Psoas muscle (tissue), 8 donors: ENCODE measurements at places on chromosomes 5 and 9.
A peak's percentile ranks its signal among the peaks of the same experiment; 100 is the strongest.

GRCh38 chr9:78539904-78540303 lies 243.0 kb downstream of the PSAT1 start:
- DNase-seq = peak; percentile 85

- no peak for DNase-seq
Measured at GRCh38 chr9:32828861-32829260, 45.5 kb downstream of the TMEM215 start.

DNA sequence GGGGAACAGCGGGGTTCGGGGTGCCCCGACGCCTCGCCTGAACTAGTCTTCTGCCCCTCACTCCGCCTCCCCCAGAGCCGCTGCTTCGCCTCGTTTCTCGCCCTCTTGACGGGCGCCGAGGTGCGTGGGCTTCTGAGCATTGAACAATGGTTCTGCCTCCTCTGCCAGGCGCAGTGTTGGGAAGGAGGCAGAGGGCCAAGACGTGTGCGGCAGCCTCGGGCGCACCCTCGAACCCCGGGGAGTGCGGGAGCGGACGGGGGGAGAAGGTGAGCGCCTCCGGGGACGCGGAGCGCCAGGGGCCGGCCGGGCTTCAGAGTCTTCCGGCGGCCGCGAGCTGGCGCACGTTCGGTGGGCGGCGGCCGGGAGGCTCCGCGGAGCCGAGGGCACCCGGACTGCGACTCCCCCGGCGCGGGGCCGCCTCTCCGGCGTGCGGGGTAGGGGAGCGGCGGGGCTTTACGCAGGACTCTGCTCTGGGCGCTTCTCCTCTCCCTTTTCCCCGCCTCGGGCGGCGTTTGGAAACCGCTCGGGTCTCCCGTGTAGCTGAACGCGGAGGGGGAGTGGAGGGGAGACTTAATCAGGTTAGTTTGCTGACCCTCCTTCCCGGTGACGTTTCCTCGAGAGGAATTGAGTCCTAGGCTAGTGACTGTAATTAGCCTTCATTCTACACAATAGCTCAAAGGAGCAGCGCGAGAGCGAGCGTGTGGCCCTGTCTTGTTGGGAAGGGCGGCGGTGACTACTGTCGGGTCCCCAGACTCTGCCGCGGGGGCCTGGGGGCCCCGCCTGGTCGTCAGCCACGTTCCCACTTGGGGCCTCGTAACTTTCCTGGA lies 1.1 kb downstream of the VLDLR start:
- DNase-seq = peak; percentile 38

DNA sequence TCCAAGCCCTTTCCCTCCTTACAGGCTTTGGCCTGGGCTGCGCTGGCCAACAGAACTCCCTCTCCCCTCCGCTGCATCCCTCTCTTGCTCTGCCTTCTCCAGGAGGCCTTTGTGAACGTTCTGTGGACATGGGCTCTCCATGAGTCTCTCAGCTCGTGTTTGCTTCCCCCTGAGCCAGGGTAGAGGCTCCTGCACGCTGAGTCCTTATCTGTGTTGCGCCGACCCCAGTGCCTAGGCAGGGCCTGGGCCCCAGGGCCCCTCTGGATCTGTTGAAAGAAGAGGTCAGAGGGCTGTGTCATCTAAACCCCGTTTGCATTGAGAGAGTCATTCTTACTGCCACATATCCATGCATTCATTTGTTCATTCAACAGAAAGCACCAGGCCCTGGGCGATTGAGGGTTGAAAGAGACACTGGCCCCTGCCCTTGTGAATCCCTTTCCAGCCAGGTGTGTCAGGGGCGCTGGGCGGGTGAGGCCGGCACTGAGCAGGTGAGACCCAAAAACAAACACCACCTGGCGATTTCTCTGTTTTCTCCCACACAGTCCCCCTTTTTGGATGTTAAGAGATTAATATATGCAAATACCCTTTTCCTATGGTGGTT lies 111.2 kb upstream of the IER5L start:
- DNase-seq = no peak

GRCh38 chr5:106094204-106094607 lies 1576.5 kb downstream of the EFNA5 start:
- DNase-seq = no peak

DNA sequence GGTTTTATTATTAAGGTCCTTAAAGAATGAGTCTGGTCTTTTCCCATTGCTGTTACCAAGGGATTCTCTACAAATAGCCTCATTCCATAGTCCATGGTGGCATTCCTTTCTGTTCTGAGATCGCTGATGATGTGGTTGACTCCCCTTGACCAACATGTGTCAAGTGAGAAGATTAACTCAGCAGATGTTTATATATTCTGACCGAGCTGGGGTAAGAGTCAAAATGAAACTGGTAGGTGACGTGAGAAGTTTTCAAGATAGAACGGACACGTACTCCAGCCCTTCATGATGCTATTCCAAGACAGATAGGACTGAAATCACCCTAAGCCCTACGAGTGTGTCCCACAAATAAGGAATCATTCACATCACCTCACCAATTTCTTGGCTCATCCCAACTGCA lies 155.5 kb upstream of the WWC1 start:
- no peak for DNase-seq

DNA sequence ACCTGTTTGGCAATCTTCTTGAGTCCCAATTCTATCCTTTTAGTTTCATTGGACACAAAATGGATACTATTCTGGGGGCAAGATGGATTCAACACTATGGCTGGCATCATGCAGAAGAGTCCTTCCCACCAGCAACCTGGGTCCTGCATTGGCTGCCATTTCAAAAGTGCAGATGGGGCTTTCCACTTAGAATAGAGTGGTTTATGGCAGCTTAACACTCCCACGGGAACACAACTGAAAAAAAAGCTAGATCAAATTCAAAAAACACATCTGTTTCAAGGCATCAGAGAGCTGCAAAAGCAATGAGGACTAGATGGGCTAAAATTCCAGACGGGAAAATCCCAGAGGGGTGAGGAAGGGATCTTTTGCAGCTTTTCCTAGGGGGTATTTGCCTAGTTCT lies 11.2 kb upstream of the HMHB1 start:
- no peak for DNase-seq

DNA sequence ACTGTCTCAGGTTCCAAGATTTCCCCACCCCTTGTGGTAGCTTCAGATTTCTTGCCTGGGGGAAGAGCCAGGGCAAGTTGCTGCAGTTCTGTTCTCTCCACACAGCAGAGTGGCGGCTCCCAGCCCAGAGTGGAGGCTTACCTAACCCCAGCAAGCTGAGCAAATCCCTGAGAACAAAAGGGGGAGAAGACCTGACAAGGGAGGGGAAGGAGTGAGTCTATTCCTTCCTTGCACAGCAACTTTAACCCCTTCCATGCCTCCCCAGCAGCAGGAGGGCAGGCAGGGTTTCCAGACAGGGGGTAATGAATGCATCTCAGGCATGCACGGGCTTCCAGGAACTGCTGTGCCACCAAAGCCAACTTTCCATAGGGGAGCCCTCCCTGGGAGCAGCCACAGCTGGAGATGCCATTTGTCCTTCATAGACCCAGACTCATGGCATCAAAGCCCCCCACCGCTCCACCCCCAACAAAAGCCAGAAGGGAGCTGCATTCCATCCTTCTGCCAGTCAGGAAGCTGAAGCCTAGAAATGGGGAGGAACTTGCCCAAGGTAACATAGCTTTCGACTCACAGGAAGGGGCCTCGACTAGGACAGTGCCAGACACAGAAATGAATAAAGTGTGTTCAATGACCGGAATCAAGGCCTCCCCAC lies 28.8 kb upstream of the FAT2 start:
- no peak for DNase-seq

- no peak for DNase-seq
Measured at GRCh38 chr5:73862796-73863195, 236.8 kb downstream of the ARHGEF28 start.

- DNase-seq = no peak
Measured at GRCh38 chr5:58114324-58114723, 345.6 kb downstream of the PLK2 start.

- no peak for DNase-seq
Measured at GRCh38 chr5:150522504-150523414, 14.8 kb downstream of the NDST1 start.

DNA sequence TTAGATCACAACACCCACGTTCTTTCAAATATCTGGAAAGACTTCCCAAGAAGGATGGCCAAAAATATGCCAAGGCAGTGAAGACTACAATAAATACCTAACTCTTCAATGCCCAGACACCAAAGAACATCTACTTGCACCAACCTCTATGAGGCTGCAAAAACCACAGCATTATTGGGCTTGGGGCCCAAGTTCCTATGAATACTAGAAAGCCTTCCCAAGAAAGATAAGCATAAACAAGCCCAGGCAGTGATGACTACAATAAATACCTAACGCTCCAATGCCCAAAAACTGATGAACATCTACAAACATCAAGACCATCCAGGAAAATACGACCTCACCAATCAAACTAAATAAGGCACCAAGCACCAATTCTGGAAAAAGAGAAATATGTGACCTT lies 41.3 kb downstream of the AP3B1 start:
- DNase-seq = no peak

DNA sequence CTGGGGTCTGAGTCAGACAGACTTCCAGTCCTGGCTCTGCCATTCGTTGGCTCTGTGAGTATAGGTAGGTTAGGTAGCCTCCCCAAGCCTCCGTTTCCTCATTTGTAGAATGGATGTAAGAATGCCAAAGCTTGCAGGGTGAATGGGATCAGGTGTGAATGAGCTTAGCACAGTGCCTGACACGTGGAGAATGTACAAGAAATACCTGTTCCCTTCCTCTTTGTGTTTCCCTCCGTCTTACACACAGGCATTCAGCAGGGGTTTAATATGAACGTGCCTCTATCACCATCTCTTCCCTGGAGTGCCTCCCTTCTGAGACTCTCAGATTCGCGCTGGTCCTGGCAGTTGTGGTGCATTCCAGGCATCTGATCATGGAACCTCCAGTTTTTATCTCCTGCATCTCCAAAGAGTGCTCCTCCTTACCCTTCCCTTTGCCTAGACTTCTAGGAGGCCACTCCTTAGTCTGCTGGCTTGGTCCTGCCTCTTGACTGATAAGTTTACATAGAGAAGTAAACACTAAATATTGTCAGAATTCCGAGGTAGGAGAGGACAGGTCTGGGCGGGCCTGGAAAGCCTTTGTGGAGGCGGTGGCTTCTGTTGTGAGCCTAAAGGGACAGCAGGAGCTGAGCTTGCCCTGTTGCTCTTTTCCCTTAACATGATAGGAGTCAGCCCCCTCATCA lies 199.4 kb downstream of the AOPEP start:
- DNase-seq = no peak

GRCh38 chr5:127871503-127872153 lies 168.4 kb downstream of the CCDC192 start:
- DNase-seq = no peak

DNA sequence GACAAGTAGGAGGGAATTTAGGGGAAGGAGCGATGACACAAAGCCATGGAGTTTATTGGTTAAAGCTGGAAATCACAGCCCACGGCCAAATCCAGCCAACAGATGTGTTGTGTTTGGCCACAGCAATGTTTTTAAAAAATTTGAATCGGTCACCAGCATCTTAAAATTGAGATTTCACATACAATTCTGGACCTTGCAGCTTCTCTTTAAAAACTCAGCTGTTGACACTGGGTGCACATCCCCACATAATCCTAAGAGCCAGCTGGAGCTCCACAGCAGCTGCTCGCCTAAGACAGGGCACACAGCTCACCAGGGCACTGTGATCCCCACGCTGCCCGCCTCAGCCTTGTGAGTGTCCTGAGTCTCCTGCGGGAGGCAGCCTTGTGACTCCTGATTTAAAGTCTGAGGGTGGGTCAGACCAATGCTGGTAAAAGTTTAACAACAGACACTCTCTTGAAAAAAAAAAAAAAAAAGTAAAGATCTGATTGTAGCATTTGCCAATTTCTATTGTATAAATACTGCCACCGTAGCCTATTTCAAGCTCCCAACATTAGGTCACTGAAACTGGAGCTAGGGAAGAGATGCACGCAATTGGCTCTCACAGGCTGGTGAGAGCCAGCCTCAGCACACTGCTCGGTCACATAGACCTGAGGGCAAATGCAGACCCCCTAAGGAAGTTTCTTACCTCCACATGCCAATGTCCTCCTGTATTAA lies 124.8 kb downstream of the HSD17B3 start:
- no peak for DNase-seq

GRCh38 chr5:37803487-37803886 lies 36.4 kb downstream of the GDNF start:
- DNase-seq = no peak

DNA sequence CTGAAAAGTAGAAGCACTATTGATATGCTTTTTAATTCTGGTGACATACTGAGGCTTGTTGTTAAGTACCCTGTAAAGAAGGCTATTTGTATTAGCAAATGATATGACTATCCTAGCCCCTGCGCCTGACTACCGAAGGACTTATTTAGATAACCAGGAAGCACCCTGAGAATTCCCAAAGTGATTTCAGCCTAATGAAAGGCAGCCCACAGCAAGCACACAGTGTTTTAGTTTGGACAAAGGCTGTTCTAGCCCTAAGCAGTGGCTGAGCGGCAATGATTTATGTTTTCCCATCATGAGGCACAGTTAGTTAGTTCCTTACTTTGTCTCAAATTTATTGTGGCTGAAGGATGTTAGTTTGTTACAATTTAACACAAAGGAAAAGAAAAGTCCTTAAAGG lies 235.3 kb downstream of the KCTD16 start:
- DNase-seq = no peak

GRCh38 chr9:36903541-36904435 lies 130.3 kb downstream of the PAX5 start:
- no peak for DNase-seq
